ENCODE measurements at places on chromosomes 12 and 14. TPM values are rescaled to one million over a fixed set of nuclear protein-coding genes. Genes with fewer than 3 reads are reported as not detected.

DNA sequence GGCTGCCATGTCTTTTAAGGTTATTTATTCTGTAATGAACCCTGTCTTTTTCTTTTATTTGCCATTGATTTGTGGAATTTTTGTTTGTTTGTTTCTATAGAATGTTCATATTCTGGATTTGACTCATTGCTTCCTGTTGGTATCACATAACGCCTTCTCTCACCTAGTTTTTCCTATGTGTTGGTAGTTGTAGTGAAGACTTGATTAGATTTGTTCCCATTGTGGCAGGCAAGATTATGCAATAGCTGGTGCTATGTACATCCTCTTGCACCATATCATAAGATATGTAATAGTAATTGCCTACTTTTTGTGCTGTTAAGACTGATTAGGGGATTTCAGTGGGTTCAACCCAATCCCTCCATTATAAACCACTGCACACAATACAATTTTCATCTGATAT is 3.9 kb upstream of the KRT6B start:
- DNase-seq = no peak

DNA sequence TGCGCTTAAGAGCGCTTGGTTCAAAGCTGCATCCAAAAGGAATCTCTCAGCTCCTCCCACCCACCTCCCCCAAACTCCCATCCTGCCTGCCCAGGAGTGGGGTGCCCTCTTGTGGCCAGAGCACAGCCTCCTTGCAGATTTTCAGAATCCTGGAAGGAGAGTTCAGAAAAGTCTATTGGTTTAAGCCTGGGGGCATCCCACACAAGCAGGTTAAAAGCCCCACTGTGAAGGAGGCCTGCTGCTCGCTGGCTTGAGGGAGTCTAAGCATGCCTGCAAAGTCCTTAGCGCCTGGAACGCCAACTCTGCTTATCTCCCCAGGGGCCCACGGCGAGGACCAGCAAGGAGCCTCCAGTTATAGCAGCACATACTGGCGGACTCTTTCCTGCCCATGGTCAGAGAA is 297.1 kb downstream of the KSR2 start:
- DNase-seq = peak; percentile 3

DNA sequence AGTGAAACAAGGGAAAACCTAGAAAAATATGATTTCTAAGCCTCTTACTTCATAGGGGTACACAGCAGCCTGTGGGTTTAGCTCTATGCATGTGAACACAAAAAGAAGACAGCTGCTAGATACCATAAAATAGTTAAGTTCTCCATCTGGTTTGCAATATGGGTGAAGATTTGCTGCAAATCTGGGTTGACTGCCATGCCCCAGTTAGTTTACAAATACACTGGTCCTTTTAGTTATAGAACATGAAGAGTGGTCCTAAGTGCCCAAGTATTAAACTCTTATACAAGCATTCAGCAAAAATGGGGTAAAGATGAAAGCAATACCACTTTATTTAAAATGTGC is 176.1 kb downstream of the AEBP2 start:
- no peak for DNase-seq

The CCDC184 gene
- 0.08 TPM for total RNA-seq
